Stimulated activated CD4-positive, alpha-beta T cell treated with anti-CD3 and anti-CD28 coated beads, Interleukin-1b, Interleukin-23, amount 100 ng/mL, for 1 hour (primary cell): ENCODE measurements at places on chromosomes 6 and 20.

- DNase-seq: no peak
Measured at GRCh38 chr6:2877960-2878359, 25.1 kb downstream of the SERPINB9 start.

DNA sequence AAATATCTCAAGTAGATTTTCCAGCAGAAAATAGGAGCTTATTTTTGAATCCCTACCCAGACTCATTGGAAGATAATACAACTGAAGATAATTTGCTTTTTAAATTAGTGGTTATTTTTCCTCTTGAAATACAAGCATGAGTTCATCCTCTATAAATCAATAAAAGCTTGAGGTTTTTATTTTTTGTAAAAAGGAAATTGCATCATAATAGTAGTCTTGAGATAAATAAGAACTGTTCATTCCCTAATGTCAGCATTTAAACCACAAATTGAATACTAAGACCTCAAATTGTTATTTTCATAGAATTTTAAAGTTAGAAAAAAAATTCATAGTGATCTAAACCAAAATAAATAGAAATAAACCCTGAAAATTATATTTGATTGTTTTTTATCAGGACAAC is 719.1 kb downstream of the CD109 start:
- no peak for DNase-seq

GRCh38 chr20:25399037-25399430 is 8.4 kb upstream of the ABHD12 start:
- DNase-seq: no peak

GRCh38 chr6:122719176-122719575 is 60.3 kb upstream of the FABP7 start:
- no peak for DNase-seq

DNA sequence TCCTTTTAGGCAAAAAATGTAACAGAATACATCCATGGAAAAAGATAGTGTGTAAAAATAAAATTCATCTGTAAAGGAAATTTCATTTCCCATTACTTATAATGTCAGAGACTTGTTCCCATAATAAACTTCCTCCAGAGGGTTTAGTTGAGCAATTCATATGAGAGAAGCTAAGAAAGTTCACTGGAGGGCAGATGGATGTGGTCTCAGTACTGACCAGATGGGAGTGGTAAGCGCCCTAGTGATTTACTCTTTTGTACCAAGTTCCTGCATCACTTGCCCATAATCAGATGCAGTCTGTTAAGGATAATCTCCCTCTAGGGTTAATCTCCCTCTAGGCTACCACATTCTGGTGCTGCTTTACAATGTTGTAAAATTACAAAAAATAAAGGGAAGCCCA is 61.7 kb downstream of the ESF1 start:
- no peak for DNase-seq

GRCh38 chr20:50547964-50548363 is 37.8 kb downstream of the PTPN1 start:
- DNase-seq: no peak

DNA sequence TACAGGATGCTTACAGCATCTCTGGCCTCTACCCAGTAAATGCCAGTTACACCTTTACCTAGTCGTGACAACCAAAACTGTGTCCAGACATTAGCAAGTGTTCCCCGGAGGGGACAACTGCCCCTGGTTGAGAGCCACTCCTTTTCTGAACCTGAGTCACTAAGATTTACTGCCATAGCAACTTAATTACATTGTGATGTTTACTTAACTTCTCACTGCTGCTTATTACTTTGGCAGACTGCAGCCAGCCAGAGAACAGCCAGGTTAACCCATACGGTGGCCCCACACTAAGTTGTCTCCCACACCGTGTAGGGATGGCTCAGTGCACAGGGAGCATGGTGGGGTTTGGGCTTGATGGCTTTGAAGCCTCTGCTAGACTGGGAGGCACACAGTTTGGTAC is 204.7 kb upstream of the SULF2 start:
- no peak for DNase-seq

DNA sequence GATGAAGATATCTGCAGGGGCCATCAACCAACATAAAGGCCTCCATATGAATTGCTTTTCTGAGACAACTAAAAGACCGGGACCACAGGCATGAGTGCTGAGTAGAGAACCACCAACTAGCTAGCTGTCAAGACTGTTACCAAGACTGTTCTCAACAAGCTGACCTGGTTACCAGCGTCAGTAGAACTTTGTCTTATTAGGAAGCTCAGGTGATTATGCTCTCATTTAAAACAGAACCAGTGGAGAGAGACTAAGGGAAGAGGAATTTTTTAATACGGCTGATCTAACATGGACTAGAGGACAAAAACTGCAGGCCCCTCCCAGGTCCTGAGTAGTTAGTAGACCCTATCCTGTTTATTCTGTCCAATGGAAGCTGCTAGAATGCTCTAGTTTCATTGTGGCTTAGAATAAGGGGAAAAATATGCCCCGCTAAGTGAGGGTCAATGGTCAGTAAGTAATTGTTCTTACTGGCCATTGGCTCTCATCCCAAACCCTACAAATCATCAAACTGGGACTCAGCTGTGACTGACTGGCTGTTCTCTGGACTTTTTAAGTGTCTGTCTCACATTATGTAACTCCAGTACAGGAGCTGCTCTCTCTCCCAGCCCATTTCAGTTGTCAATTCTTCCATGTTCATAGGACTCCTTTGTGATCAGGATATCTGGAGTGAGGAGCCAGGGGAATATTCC is 3.8 kb upstream of the DYNLRB1 start:
- no peak for DNase-seq

DNA sequence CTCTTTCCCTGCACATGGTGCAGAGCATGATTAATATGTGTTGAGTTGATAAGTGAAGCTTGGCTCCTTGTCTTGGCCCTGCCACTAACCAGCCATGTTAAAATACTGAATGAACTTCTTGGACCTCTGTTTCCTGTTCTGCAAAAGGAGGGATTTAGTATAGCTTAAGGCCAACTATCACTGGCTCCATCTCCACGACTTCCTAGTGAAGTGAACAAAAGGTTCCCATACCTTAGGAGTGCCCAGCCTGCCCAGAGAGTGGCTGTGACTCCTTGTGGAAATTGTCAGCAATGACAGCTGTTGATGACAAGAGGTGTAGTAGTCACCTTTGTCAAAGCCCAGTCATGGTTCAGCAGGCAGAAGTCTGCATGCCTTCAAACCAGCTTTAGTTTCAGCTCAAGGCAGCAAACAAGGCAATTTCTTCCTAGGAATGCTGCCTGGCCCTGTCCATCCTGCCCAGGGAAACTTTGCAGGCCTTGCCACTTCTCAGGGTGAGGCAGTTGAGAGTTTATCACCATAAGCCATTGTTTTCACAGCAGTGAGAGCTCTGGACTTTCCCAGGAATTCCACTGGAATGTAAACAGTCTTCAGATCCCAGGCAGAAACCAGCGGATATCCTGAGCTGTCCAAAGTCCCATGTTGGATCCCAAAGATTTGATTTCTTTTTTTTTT is 169.7 kb upstream of the TNFAIP3 start:
- no peak for DNase-seq

DNA sequence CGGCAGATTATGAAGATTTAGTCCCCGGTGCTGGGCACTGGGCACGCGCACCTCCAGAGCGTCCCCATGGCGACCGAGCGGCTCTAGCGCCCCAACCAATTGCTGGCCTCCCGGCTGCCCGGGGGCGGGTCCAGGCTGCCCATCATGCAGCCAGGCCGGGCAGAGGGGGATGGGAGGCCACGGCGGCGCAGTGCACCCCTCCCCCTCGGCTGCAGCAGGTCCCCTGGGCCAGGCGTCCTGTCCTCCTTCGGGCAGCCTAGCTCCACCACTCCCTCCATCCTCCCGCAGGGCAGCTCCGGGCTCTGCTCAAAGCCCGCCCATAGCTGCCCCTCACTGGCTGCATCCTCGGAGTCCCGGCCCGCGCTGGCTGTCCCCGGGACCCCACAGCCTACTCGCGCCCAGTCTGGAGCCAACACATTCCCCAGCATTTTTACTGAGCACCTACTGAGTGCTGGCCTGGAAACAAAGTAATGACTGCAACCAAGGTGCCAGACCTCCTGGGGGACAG is 99.4 kb downstream of the ASXL1 start:
- DNase-seq: no peak

DNA sequence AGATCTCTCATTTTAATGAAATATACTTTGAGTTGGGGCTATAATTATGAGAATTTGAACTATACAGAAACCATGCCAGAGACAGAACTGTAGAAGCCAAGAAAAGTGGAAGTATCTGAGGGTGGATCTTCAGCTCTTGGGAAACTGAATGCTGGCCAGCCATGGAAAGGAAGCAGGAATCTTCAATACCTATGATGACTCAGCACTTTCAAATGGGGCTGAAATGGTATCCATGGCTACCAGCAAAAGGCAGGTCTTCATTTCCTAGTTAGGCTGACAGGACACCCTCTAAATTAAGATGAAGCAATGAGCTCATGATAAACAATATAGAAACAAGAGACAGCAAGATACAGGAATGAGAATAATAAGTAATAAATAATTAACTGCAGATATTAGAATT is 171.3 kb downstream of the COL21A1 start:
- no peak for DNase-seq

DNA sequence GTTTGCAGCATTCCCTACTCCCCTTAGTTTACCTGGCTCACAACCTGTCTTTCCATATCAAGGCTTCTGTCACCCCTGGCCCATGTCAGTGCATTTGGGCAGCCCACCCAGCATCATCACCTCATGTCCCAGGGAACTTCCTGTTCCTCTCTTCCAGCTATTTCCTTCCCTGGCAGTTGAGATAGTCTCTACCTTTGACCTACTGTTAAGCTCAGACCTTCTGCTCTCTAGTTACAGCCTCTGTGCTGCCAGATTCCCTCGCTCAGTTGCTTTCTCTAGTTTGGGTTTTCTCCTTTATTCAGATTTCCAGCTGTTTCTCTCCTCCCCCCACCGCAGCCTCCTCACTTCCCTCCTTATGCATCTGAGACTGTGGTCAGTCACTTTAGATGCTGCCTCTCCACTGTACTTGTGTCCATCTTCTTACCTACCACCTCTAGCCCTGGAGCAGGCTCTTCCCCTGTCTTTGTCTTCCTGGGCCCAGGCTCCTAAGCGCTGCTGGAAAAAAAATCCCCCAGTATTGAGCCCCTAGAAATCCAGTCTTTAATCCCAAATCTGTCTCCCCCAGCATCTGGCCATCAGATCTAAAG is 16.3 kb downstream of the PTPN1 start:
- DNase-seq: no peak

DNA sequence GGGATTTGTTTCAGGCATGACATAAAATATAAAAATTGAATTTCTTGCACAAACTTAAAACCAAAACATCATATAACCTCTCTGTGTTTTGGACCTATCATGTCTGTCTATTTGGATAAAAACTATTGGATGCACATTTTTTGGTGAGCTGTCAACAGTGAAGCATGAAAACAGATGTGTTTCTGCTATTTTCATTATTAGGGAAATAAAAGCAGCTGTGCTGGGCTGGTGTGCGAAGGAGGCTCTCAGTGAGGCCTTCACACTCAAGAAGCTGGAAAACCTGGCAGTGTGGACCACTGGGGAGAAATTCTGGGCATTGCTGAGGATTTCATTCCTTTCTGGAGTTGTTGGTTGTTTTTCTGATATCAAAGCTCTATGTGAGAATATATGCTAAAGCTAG is 395.3 kb downstream of the GJA1 start:
- no peak for DNase-seq

DNA sequence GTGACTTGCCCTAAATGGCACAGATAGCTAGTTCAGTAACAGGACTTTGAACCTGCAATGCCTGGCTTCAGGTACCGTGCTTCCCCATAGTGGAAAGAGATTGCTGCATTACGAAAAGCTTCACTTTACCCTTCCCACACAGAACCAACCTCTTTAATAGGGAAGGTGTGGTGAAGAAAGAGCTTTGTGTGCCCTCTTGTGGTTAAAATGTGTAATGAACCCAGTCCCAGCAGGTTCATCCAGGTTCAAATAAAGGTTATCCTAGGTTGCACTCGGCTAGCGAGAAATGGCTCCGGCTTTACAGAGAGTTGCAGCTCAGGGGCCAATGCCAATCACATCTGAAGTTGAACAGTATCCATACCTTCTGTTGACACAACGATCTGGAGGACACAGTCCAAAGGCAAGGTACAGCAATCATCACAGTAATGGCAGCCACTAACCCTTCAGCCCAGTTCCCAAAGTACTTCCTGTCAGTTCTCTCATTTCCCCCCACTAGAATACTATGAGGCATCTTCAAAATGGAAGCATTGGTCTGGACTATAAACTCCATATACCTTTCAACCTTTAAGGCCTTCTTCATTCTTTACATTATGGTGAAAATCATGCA is 3.0 kb downstream of the DEFB115 start:
- no peak for DNase-seq

DNA sequence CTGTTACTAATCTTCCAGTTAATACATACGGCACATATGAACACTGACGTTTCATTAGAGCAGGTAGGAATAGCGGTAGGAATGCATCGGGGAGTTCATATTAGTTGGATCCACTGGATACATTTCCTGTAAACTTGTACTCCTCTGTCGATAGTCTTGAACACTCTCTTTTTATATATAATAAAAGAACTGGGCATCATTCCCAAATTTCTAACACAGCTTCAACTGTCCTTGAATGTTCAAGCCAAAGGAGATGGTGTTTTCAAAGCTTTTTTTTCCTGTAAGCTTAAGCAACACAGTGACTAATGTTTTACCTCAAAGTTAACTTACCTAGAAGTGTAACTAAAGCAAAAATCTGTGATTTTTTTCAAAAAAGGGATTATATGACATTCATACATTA is 195.3 kb downstream of the UTRN start:
- DNase-seq: no peak

GRCh38 chr20:50514750-50515149 is 4.6 kb downstream of the PTPN1 start:
- no peak for DNase-seq

GRCh38 chr6:112468359-112468758 is 121.2 kb downstream of the RFPL4B start:
- no peak for DNase-seq

DNA sequence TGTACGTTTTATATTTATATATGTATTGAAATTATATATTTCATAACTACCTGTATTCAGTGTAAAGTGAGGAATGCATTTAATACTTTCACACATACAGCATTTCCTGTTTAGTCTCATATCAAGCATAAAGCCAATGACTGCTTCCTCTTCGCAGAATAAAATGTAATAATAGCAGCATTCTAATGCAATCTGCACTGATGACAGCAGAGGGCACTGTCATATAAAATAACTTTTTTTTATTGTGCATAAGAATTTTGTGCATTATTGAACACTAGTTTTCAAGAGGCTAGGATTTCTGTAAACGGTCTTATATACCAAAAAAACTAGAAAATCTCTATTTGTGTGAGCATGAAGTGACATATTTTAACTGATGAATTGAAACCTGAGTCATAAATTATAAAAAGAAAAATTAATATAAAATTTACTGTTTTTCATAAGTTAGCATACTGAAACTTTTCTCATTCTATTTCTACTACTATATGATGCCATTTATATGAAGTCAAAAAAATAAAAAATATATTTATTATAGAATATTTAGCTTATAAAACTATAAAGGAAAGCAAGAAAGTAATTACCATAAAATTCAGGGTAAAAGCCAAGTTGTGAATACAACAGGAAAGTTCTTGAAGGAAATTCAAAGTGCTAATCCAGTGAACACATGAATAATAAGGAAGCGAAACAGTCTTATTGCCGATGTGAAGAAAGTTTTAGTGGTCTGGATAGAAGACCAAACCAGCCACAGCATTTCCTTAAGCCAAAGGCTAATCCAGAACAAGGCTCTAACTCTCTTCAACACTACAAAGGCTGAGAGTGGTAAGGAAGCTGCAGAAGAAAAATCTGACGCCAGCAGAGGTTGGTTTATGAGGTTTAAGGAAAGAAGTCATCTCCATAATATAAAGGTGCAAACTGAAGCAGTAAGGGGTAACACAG is 36.3 kb downstream of the RNF146 start:
- peak; percentile 17 for DNase-seq

- no peak for DNase-seq
Measured at GRCh38 chr6:52815167-52816092, 11.8 kb upstream of the GSTA1 start.
